ENCODE measurements at places on chromosomes 5 and 9. TPM values are rescaled to one million over a fixed set of nuclear protein-coding genes. Genes with fewer than 3 reads are reported as not detected.

GRCh38 chr9:20208961-20209371 lies 413.3 kb downstream of the MLLT3 start:
- H3K36me3 ChIP-seq = no peaks in the 10 kb centered on the region
- no peaks in the 10 kb centered on the region for H3K27me3 ChIP-seq
- H3K27ac ChIP-seq = no peak overlapping the region
- H3K4me1 ChIP-seq = no peaks in the 10 kb centered on the region
- no peak for DNase-seq

GRCh38 chr5:8291641-8292040 lies 422.7 kb downstream of the MTRR start:
- H3K36me3 ChIP-seq = no peaks in the 10 kb centered on the region
- no peaks in the 10 kb centered on the region for H3K4me1 ChIP-seq
- H3K27me3 ChIP-seq = no peaks in the 10 kb centered on the region
- no peak overlapping the region for H3K4me3 ChIP-seq
- H3K27ac ChIP-seq = no peak overlapping the region
- DNase-seq = no peak

- no peak overlapping the region for H3K27ac ChIP-seq
- DNase-seq = no peak
- no peaks in the 10 kb centered on the region for H3K4me1 ChIP-seq
- no peaks in the 10 kb centered on the region for H3K36me3 ChIP-seq
- H3K4me3 ChIP-seq = no peak overlapping the region
These were observed 343.1 kb downstream of the CTNND2 start for GRCh38 chr5:11560915-11561697.

GRCh38 chr5:135181653-135182052 lies 147.6 kb upstream of the PITX1 start:
- H3K36me3 ChIP-seq = no peaks in the 10 kb centered on the region
- no peak overlapping the region for H3K4me3 ChIP-seq
- DNase-seq = no peak

DNA sequence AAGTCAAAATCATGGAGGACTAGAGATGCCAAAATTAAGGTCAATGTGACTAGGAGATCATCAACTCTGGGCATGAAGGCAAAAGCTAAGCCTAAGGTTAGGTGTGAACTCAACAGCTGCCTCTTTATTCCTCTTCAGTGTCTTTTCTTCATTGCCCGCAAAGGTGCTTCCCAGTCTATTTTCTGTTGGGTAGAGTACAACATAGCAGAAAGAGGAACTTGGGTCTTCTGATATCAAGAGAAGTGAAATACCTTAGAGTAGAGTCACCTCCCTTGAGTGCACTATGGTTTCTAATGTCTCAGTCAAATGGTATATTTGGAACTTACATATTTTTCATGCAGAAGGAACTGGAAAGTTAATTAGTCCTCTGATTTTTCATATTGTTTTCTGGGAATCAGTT lies 122.5 kb upstream of the GRIN3A start:
- H3K4me3 ChIP-seq = no peak overlapping the region
- H3K4me1 ChIP-seq = no peaks in the 10 kb centered on the region
- no peak overlapping the region for H3K27ac ChIP-seq
- no peaks in the 10 kb centered on the region for H3K27me3 ChIP-seq
- DNase-seq = no peak
- no peaks in the 10 kb centered on the region for H3K36me3 ChIP-seq

DNA sequence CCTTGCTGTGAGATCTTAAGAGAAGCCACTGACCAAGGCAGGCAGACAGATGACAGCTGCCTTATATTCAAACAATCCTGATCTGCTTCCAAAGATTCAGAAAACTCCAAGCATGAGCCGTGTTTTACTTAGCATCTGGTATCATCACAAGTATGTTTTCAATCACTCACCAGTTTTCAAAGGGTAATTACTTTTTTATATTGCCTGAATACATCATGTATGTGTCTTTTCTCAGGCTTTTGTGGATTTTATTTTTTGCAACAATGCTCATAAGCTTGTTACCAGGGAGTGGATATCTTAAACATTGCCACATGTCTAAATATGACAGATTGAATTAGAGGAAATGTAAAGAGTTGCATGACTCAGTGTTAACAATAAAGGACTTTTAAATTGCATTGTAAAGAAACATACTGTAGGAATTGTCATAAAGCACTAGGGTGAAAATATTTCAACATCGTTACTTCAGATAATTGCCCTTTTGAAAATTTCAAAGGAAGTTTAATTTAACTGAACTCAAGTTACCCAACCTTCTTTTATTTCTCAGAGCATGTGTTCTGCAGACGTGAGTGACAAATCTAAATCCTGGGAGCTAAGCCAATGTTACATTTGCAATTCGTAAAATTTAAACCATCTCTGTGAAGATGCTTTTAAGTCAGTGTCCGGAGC lies 326.1 kb downstream of the PLK2 start:
- no peak overlapping the region for H3K4me3 ChIP-seq
- no peaks in the 10 kb centered on the region for H3K27me3 ChIP-seq
- DNase-seq = no peak

- no peaks in the 10 kb centered on the region for H3K4me1 ChIP-seq
- no peak overlapping the region for H3K27ac ChIP-seq
- no peaks in the 10 kb centered on the region for H3K27me3 ChIP-seq
These were observed 227.3 kb upstream of the ITGA1 start for GRCh38 chr5:52560366-52560765.

- H3K36me3 ChIP-seq = no peaks in the 10 kb centered on the region
- no peaks in the 10 kb centered on the region for H3K27me3 ChIP-seq
- no peaks in the 10 kb centered on the region for H3K4me1 ChIP-seq
- no peak for DNase-seq
- H3K27ac ChIP-seq = no peak overlapping the region
These were observed 279.9 kb upstream of the CD180 start for GRCh38 chr5:67476531-67476930.

DNA sequence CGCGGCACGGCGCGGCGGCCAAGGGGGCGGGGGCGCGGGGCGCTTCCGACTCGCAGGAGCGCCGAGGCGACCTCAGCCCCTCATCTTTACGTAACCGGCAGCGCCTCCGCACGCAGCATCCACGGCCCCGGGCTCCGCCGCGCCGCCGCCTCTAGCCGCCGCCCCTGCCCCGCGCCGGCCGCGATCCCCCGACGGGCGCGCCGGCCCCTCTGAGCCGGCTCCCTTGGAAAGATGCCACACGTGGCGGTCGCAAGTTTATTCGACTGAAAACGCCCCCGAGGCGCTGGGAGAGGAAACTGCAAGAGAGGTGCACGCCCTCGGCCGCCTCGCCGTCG lies 1.0 kb downstream of the KLF9 start:
- no peaks in the 10 kb centered on the region for H3K27me3 ChIP-seq
- peak overlapping the region; percentile 81 for H3K4me3 ChIP-seq
- H3K27ac ChIP-seq = peak overlapping the region; percentile 62
- H3K4me1 ChIP-seq = peaks cover 20% of the 10 kb centered on the region
- no peaks in the 10 kb centered on the region for H3K36me3 ChIP-seq
- no peak for DNase-seq

DNA sequence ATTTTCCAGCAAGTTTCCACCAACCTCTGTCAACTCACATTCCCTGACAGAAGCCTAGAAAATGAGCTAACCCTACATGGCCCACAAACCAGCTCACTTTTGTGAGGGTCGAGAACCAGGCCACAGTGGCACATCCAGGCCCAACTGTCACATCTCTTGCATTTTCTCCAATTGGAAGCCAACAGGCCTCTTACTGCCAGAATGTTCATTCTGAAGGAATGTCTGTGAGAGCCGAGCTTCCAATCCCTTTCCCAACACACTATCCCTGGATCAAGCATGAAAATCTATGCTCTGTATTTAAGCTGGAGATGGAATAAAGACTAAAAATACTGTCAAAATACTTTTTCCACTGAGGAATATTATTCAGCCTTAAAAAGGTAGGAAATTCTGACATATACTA lies 20.0 kb downstream of the MARCHF3 start:
- H3K4me3 ChIP-seq = no peak overlapping the region
- no peaks in the 10 kb centered on the region for H3K27me3 ChIP-seq
- no peak for DNase-seq
- no peaks in the 10 kb centered on the region for H3K36me3 ChIP-seq
- no peak overlapping the region for H3K27ac ChIP-seq

DNA sequence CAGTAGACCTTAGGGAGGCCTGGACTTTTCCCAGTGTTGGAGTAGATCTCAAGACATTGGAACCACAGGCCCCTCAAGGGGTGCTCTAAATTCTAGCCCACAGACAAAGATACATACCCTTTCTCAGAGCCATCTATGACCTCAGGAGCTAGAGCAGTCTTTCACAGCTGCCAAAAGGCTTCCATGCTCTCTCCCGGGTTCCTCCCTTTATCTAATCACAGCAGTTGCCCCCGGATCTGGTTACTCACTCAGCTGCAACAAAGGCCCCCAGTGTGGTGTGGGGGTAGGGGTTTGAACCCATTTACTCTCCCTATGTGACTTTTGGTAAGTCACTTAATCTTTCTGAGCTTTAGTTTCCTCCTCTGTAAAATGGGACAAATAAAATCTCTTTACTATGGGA lies 27.0 kb downstream of the POU4F3 start:
- no peaks in the 10 kb centered on the region for H3K4me1 ChIP-seq
- no peak overlapping the region for H3K27ac ChIP-seq
- no peaks in the 10 kb centered on the region for H3K36me3 ChIP-seq
- no peak overlapping the region for H3K4me3 ChIP-seq

- H3K4me3 ChIP-seq = no peak overlapping the region
- H3K4me1 ChIP-seq = no peaks in the 10 kb centered on the region
- H3K36me3 ChIP-seq = no peaks in the 10 kb centered on the region
- no peaks in the 10 kb centered on the region for H3K27me3 ChIP-seq
These were observed 364.1 kb upstream of the SLC30A5 start for GRCh38 chr5:68729678-68730077.

DNA sequence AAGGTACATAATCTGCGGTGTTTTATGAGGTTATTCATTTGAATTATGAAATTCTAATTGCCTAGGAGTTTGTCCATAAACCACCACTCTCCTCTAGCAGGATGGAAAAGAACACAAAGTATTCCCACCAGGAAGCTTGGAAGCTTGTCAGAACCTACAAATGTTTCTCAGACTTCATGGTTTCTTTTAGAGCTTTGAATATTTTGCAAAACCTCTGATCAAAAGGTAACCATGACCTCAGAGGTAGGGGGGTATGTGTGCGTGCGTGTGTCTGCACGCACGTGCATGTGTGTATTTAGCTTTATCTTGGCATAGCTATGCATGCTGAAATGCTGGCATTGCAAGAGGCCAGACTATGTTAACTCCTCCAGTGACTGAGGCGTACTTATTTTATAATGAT lies 847.0 kb downstream of the TLE1 start:
- H3K4me3 ChIP-seq = no peak overlapping the region
- H3K4me1 ChIP-seq = no peaks in the 10 kb centered on the region
- no peaks in the 10 kb centered on the region for H3K27me3 ChIP-seq
- no peak overlapping the region for H3K27ac ChIP-seq

DNA sequence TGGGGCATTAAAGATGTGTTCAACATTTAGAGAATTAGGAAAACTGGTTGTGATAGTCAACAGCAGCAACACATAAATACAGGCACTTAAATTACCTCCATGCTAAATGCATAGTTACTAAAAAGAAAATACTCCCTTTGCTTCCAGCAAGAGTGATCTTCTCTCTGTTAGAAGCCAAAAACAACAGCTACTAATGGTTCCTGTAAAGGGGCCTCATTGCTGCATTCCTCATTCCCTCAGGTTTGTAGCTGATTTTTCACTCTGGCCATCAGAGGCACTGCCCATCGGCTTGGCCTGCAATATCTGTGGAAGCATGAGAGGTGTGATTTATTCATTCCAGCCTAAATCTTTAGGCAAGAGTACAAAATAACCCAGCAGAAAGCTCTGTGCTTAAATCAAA lies 466.0 kb upstream of the ADAMTS16 start:
- H3K36me3 ChIP-seq = no peaks in the 10 kb centered on the region
- no peak overlapping the region for H3K27ac ChIP-seq
- no peak for DNase-seq
- H3K4me1 ChIP-seq = no peaks in the 10 kb centered on the region
- H3K4me3 ChIP-seq = no peak overlapping the region

- no peaks in the 10 kb centered on the region for H3K4me1 ChIP-seq
- no peak overlapping the region for H3K4me3 ChIP-seq
- no peak for DNase-seq
- H3K36me3 ChIP-seq = no peaks in the 10 kb centered on the region
These were observed 24.9 kb upstream of the UNC5A start for GRCh38 chr5:176785184-176786145.

- no peak overlapping the region for H3K4me3 ChIP-seq
- no peak for DNase-seq
- no peaks in the 10 kb centered on the region for H3K4me1 ChIP-seq
- H3K27ac ChIP-seq = no peak overlapping the region
- no peaks in the 10 kb centered on the region for H3K27me3 ChIP-seq
These were observed 133.4 kb upstream of the SHB start for GRCh38 chr9:38202336-38202938.

DNA sequence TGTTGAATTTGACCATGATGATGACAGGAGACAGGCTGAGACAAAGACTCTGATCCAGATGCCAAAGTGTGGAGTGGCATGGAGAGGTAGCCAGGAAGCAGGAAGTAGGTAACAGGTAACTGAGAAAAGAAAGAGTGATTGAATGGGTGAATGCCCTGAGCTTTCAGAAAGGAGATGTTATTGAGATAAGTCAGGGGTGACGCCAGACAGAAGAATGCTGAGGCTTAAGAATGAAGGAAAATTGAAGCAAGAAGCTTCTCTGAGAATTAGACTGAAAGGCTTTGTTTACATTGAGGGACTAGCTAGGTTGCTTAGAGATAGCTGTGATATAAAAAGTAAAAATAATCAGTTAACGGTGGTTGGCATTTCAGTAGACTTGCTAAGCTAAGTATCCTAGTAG lies 165.7 kb downstream of the PSAT1 start:
- H3K36me3 ChIP-seq = no peaks in the 10 kb centered on the region
- H3K4me3 ChIP-seq = no peak overlapping the region
- H3K27ac ChIP-seq = no peak overlapping the region
- H3K4me1 ChIP-seq = no peaks in the 10 kb centered on the region

- H3K27ac ChIP-seq = no peak overlapping the region
- peaks cover 3% of the 10 kb centered on the region for H3K27me3 ChIP-seq
- no peak for DNase-seq
These were observed 27.1 kb upstream of the MYORG start for GRCh38 chr9:34403554-34404380.

- H3K27me3 ChIP-seq = no peaks in the 10 kb centered on the region
- H3K4me3 ChIP-seq = no peak overlapping the region
- no peaks in the 10 kb centered on the region for H3K36me3 ChIP-seq
- H3K4me1 ChIP-seq = no peaks in the 10 kb centered on the region
These were observed 16.2 kb upstream of the MED10 start for GRCh38 chr5:6394429-6395101.

Gene HMMR
- 129 TPM for polyA plus RNA-seq

Gene CTSL
- not detected for polyA plus RNA-seq

Gene F2R
- polyA plus RNA-seq = 24.8 TPM

Gene TOMM5
- polyA plus RNA-seq = 521 TPM

Gene PCDHGA12
- polyA plus RNA-seq = 0.11 TPM

Gene ARL14EPL
- polyA plus RNA-seq = not detected

Gene KCNV2
- not detected for polyA plus RNA-seq
